HCT116 (cell line): ENCODE measurements at places on chromosomes 16 and 17. TPM values are rescaled to one million over a fixed set of nuclear protein-coding genes. Genes with fewer than 3 reads are reported as not detected.

- DNase-seq = no peak
- H3K36me3 ChIP-seq = 0 out of 2 replicates have a peak, but pooled peaks cover 5% of the 10 kb centered on the region
- H3K27ac ChIP-seq = no peak overlapping the region
- no peak overlapping the region for H3K4me3 ChIP-seq
- H3K4me1 ChIP-seq = no peaks in the 10 kb centered on the region
Observed at GRCh38 chr16:14569213-14569612, 60.8 kb downstream of the PARN start.

GRCh38 chr17:20189302-20189701, 180.1 kb downstream of the SPECC1 start:
- no peaks in the 10 kb centered on the region for H3K4me1 ChIP-seq
- no peaks in the 10 kb centered on the region for H3K36me3 ChIP-seq
- no peaks in the 10 kb centered on the region for H3K27me3 ChIP-seq
- DNase-seq = no peak

- no peak overlapping the region for H3K4me3 ChIP-seq
- H3K36me3 ChIP-seq = peaks cover 38% of the 10 kb centered on the region
- no peak overlapping the region for H3K27ac ChIP-seq
- DNase-seq = no peak
- no peaks in the 10 kb centered on the region for H3K27me3 ChIP-seq
Observed at GRCh38 chr16:50316102-50316847, 49.9 kb downstream of the ADCY7 start.

- DNase-seq = no peak
- no peak overlapping the region for H3K4me3 ChIP-seq
- peaks cover 11% of the 10 kb centered on the region for H3K4me1 ChIP-seq
- no peak overlapping the region for H3K27ac ChIP-seq
Observed at GRCh38 chr17:38970128-38970527, 2.9 kb upstream of the FBXO47 start.

SLC52A1 gene
- total RNA-seq = not detected

HCRT gene
- not detected for total RNA-seq

C16orf92 gene
- total RNA-seq = not detected

DNA sequence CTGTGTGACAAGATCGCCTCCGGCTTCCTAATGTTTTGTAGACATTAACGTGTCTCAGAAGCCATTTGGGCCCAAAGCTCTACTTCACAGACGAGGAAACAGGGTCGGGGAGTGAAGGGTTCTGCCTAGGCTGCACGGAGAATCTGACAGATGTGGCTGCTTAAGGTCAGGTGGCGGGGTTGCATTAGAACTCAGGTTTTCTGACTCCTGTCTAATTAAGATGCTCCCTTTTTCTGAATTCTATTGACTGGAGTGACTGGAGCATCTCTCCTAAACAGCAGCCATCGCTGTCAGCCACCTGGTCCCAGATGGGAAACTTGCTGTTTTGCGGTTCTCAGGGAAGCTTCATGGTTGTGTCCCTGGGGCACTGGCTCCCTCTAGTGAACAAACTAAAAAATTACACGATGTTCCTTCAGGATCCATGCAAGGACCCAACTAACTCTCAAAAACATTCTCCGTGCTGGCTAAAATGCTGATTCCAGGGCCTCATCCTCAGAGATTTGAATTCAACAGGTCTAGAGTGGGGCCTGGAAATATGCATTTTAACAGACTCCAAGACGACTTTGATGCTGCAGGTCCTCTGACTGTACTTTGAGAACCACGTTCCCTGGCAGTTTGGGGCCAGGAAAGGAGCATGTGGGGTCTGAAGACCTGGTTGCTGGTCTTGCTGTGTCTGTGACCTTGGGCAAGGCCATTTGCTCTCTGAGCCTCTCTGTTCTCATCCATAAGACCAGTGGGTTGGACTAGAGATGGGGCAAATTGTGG, 117.4 kb downstream of the IRF8 start:
- no peaks in the 10 kb centered on the region for H3K4me1 ChIP-seq
- H3K4me3 ChIP-seq = no peak overlapping the region
- no peak overlapping the region for H3K27ac ChIP-seq
- H3K27me3 ChIP-seq = no peaks in the 10 kb centered on the region
- H3K36me3 ChIP-seq = no peaks in the 10 kb centered on the region

GRCh38 chr17:69539274-69539673, 124.8 kb downstream of the MAP2K6 start:
- H3K4me1 ChIP-seq = no peaks in the 10 kb centered on the region
- H3K4me3 ChIP-seq = no peak overlapping the region
- DNase-seq = no peak
- H3K27ac ChIP-seq = no peak overlapping the region

GRCh38 chr17:42832934-42833766, at the start of gene PSME3:
PSME3 (plus strand) TSS chr17:42833397; CDS start chr17:42833632, 235 bp downstream.
- no peaks in the 10 kb centered on the region for H3K27me3 ChIP-seq
- H3K27ac ChIP-seq = peak within 1 kb of the TSS; percentile 80
- peak within 1 kb of the TSS; percentile 93 for H3K4me3 ChIP-seq
- H3K36me3 ChIP-seq = peaks cover 9% of the 10 kb centered on the region
- peaks cover 19% of the 10 kb centered on the region for H3K4me1 ChIP-seq
- DNase-seq = peak; percentile 82

AIPL1 gene
- total RNA-seq = not detected

- H3K4me1 ChIP-seq = no peaks in the 10 kb centered on the region
- no peak overlapping the region for H3K4me3 ChIP-seq
- no peak for DNase-seq
Observed at GRCh38 chr17:61179380-61179806, 220.2 kb upstream of the TBX2 start.

AFMID gene
- 65.8 TPM for total RNA-seq

DNA sequence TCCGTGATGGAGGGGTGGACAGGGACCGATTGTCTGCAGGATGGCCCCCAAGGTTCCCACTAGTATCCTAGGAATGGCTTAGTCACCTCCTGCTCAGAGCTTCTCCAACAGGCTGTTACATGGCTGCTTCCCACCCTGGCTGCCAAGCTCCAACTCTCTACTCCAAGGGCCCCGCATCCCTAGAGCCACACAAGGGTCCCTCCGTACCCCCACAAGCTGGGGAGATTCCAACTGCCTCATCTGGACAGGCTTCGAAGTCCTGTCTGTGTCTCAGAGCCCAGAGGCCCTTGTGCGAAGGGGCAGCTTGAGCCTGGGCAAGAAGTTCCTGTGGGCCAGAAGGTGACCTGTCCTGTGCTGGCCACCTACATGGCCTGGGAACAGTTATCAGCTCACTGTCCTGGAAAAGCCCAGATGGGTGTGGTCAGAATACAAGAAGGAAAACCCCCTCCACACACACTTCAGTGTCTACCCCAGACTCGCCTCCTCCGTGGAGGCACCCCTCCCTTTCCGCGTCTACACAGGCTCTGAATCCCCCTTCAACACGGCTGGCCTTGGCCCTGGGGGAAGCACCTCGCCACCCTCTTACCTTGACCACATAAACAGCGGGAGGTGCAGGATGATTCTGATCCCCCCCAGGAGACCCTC, 586 bp downstream of the MEAK7 start:
- H3K27ac ChIP-seq = peak overlapping the region; percentile 82; the same call in 1 of the 2 replicates
- H3K4me3 ChIP-seq = peak overlapping the region; percentile 98
- no peak for DNase-seq
- H3K36me3 ChIP-seq = peaks cover 9% of the 10 kb centered on the region; the same call in 1 of the 2 replicates

DNA sequence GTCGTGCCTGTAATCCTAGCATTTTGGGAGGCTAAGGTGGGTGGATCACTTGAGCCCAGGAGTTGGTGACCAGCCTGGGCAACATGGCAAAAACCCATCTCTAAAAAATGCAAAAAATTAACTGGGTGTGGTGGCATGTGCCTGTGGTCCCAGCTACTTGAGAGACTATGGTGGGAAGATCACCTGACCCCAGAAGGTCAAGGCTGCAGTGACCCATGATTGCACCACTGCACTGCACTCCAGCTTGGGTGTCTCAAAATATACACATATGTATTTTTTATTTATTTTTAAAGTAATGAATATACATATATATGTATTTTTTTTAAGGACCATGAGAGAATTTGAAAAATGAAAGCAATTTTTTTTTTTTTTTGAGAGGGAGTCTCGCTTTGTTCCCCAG, 5.1 kb upstream of the NUFIP2 start:
- no peak overlapping the region for H3K27ac ChIP-seq
- H3K36me3 ChIP-seq = no peaks in the 10 kb centered on the region
- no peak for DNase-seq
- peaks cover 8% of the 10 kb centered on the region for H3K4me1 ChIP-seq
- H3K4me3 ChIP-seq = no peak overlapping the region

GRCh38 chr17:9958586-9959281, 53.7 kb upstream of the RCVRN start:
- peaks cover 17% of the 10 kb centered on the region; the same call in 1 of the 2 replicates for H3K27me3 ChIP-seq
- no peak overlapping the region for H3K4me3 ChIP-seq
- no peak for DNase-seq
- H3K36me3 ChIP-seq = no peaks in the 10 kb centered on the region
- H3K27ac ChIP-seq = no peak overlapping the region

HEATR9 gene
- total RNA-seq = not detected

OSBPL7 gene
- 20.5 TPM for total RNA-seq

DNA sequence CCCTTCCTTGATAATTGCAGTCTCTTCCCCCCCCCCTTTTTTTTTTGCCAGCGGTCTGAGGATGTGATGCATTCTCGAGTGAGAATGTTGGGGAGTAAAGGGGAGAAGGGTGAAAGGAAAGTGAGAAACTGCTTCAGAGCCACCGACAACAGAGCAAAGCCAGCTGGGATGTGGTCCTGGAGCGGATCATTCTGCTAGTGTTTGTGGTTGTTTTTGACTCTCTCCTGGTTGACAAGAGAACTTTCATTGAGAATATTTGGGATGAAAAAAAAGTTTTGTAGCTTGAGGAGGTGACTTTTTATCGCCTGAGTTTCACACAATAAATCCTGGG, 1.3 kb downstream of the NF1 start:
- no peaks in the 10 kb centered on the region for H3K36me3 ChIP-seq
- H3K27me3 ChIP-seq = no peaks in the 10 kb centered on the region
- peak overlapping the region; percentile 81 for H3K4me3 ChIP-seq
- H3K4me1 ChIP-seq = peaks cover 15% of the 10 kb centered on the region
- no peak for DNase-seq
- peak overlapping the region; percentile 68; the same call in 1 of the 2 replicates for H3K27ac ChIP-seq

- no peak overlapping the region for H3K27ac ChIP-seq
- DNase-seq = no peak
- H3K36me3 ChIP-seq = no peaks in the 10 kb centered on the region
Observed at GRCh38 chr17:1325766-1326165, 46.3 kb downstream of the TRARG1 start.

ERN2 gene
- 0.47 TPM for total RNA-seq
